CD8-positive, alpha-beta T cell (primary cell): ENCODE measurements at places on chromosomes 4 and X. TPM values are rescaled to one million over a fixed set of nuclear protein-coding genes. Genes with fewer than 3 reads are reported as not detected.

DNA sequence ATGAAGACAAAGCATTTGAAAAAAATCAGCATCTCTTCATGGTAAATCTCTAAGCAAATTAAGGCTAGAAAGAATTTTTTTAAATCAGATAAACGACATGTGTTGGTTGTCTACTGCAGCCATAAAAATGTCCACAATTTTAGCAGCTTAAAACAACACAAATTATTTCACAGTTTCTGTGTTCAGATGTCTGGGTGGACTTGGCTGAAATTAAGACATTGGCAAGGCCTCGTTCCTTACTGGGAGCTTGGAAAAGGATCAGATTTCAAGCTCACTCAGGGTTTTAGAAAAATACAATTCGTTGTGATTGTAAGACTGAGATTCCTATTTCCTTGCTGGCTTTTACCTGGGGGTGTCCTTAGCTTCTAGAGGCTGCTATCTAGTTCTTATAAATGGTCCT, 1470.6 kb downstream of the PCDH19 start:
- no peak for DNase-seq

- no peak for DNase-seq
Measured at GRCh38 chr4:143768007-143768591, 67.6 kb upstream of the FREM3 start.

DNA sequence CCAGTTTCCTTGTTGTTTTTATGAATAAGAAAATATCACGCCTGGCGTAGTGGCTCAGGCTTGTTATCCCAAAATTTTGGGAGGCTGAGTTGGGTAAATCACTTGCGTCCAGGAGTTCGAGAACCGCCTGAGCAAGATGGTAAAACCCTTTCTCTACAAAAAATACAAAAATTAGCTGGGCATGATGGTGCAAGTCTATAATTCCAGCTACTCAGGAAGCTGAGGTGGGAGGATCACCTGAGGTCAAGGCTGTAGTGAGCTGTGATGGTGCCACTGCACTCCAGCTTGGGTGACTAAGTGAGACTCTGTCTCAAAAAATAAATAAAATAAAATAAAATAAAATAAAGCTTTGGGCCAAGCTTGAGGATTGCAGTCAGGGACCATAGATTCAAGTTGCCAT, 827.2 kb downstream of the FSTL5 start:
- no peak for DNase-seq

ZFP42 gene
- total RNA-seq, result not detected

XG gene
- not detected for total RNA-seq

VGLL1 gene
- not detected for total RNA-seq
